ENCODE measurements at places on chromosomes 11 and 22.

DNA sequence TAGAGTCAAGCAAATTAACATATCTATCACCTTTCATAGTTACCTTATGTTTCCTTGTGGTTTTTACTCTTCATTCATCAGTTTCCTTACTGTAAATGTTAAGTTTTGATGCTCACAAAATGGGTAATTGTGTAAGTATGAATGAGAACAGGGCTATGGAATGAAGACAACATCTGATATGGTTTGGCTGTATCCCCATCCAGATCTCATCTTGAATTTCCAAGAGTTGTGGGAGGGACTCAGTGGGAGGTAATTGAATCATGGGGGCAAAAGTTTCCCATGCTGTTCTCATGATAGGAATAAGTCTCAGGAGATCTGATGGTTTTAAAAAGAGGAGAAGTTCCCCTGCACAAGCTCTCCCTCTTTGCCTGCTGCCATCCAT, 107.6 kb downstream of the CCDC34 start:
- DNase-seq = no peak

GRCh38 chr11:96319898-96320656, 22.9 kb downstream of the MAML2 start:
- DNase-seq = no peak

- DNase-seq = no peak
These were observed 108.8 kb downstream of the TTC28 start for GRCh38 chr22:28570696-28571373.

- DNase-seq = no peak
These were observed 41.2 kb upstream of the KLHL35 start for GRCh38 chr11:75474240-75474639.

GRCh38 chr22:33542153-33542552, 378.1 kb downstream of the LARGE1 start:
- DNase-seq = no peak

DNA sequence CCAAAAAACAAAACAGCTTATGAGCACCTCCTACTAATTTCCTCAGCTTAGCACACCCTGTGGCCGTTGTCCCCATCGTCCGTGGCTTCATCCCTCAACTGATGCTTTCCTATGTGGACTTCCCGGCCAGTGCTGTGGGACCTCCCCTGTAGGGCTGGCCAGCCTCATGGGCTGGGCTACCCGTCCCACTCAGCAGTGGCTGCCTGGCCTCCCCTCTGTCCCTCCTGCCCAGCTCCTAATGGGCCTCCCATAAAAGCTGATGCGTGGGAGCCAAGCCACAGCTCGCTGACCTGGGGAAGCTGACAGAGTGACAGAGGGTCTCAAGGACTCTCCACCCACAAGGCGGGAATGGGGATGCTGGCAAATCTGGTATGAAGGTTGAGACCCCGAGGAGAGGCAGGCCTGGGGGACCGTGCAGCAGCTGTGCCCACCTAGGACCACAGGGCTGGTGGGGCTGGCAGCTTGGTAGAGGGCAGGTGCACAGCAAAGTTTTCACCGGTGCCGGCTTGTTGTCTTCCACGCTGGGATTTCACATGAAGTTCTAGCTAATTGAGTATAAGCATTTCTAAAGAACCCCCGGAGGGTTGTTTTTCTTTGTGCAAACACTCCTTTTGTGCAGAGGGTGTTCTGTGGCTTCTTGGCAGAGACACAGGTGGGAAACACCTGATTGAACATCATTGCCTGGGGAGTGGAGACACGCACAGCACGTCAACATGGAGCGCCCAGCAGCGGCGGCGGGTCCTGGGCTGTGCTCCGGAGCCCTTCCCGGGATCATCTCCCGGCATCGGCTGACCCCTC, 23.2 kb downstream of the TBX1 start:
- DNase-seq = no peak

- DNase-seq = no peak
These were observed 8.3 kb downstream of the TPBGL start for GRCh38 chr11:75248924-75249256.

DNA sequence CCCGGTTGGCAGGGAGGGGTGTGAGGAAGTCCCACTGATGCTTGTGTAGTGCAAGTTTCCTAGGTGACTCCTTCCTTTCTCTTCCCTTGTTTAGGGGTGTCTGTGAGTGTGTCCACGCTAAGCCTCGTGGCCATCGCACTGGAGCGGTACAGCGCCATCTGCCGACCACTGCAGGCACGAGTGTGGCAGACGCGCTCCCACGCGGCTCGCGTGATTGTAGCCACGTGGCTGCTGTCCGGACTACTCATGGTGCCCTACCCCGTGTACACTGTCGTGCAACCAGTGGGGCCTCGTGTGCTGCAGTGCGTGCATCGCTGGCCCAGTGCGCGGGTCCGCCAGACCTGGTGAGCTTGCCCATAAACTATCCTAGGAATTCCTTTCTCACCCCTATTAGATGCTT, 10.4 kb downstream of the CCKBR start:
- DNase-seq = no peak

GRCh38 chr22:45207981-45208664, 32.6 kb downstream of the KIAA0930 start:
- DNase-seq = no peak

- DNase-seq = peak; percentile 63
These were observed 42.9 kb downstream of the PC start for GRCh38 chr11:66915046-66915832.

GRCh38 chr22:36819112-36819511, 2.3 kb upstream of the PVALB start:
- DNase-seq = no peak

DNA sequence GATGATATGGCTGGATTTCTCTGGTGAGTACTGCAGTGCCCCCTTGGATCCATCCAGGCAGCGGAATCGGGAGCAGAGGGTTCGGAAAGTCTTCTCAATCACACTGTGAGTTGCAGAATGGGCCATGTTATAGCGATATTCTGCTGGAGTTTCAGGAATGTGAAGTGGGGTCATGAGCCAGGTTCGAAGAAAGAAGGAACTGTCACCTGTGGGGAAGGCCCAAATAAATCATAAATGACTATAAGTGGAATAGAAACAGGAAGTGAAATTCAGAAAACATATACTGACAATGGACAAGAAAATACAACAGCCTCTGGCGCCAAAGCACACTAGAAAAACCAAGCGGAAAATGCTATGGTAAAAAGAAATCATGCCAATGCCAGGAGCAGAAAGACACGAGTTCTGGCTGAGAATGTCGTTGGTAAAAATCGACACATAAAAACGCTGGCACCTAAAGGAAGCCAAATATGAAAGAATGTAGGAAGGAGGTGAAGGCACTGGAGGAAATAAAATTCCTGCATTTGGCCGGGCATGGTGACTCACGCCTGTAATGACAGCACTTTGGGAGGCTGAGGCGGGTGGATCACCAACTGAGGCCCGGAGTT, 10.0 kb upstream of the AMBRA1 start:
- no peak for DNase-seq

DNA sequence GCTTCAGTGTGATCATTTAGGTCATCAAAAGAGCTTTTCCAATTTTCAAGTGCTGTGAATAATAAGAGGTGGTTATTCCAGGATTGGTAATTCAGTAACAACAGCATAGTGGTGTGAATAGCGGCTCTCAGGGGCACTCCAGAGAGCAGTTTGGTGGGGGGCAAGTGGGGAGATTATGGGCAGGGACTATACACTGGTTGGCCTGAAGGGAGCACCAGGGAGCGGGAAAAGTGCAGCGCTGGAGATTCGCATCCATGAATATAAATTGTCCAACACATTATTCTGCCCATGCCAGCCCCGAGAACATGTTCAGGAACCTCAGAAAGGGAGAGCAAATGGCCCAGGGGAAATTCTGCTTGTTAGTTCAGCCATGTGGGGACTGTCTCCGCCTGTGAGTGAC, 37.9 kb downstream of the OR6Q1 start:
- no peak for DNase-seq

DNA sequence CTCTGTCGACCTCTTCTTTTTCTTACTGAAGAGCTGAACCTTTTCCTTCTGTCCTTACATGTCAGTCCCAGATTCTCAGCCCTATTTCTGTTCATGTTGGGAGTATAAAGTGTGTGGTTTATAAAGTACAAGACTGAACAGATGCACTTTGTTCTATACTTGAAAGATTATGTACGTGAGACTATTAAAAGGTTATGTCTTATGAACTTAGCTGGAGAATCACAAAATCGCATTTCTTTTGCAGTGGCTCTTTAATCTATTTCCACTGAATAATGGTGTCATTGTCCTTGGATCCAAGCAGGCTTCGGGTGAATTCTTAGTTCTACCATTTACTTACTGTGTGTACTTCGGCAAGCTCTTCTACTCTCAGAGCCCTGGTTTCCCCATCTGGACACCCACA, 558.4 kb downstream of the TMEM135 start:
- no peak for DNase-seq

DNA sequence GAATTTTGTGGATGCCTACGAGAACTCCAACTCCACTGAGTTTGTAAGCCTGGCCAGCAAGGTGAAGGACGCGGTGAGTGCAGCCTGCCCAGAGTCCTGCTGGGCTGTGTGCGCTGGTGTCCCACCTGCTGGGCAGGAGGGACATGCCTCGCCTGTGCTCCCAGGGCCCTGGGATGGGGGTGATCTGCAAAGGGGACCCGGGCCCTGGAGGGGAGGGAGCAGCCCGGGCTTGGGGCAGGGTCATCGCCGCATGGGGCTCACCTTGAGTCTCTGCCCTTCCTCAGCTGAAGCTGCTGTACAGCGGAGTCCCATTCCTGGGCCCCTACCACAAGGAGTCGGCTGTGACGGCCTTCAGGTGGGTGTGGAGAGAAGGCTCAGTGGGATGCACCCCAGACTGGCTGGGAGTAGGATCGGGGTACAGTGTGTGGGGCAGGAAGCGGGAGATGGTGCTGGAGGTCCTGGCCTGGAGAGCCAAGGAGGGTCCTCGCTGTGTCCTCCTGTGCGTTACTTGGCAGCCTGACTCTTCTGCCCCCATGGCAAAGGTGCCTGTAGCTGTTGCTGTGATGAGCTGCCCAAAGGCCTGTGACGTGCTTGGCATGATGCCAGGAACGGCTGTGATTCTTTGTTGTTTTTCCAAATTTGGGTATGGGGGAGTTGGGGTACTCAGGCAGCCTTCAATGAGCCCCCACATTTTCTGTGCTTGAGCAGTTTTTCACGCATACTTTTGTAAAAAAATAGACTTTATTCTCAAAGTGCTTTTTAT, 29.2 kb downstream of the ST14 start:
- no peak for DNase-seq

DNA sequence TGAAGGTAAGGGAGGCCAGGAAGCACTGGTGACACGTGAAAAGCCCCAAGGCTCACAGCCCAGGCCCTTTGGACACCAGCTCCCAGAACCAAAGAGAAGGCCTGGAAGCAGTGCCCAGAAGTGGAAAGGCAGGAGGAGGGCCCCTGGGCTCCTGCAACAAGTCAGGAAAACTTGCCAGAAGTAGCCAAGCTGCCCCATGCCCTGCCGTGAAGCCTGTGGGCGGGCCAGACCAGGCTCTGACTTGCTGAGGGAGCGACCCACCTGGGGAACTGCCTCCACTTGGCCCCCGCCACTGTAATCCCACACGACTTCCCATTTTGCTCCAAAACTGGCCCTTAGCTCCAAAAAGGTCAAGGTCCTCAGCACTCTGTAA, 51.3 kb upstream of the ARFGAP3 start:
- DNase-seq = no peak

DNA sequence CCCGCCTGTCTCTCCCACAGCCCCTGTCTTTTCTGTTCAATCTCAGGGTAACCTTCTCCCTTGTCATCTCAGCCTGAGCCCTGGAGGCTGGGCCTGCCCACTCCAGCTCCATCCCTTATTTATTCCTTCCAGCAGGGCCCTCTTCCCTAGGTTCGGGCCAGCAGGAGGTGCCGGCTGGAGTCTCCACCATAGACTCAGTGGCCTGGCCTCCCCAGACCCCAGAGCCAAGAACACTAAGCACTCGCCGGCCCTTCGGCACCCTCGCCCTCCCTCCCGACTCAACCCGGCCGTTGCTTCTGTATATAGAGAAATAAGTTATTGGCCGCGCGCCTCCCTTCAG, 1.4 kb upstream of the RAB1B start:
- no peak for DNase-seq

DNA sequence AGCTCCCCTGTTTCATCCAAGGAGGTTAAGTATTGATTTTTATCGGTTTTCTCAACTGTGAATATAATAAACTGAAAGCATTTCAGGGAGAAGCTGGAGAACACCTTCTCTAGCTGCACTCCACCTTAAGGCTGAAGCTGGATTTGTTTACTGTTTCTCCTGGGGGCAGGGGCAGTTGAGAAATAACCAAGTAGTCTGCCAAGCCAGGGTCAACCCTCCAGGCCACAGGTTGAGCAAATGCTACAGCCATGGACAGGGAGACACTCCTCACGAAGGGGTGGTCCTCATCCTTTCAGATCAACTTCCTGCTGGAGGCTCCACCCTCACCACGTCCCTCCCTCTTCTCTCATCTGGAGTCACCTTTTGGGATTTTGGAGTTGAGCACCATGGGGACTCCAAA, at the start of gene TTC36:
Gene TTC36, plus strand, starts transcription at position 366 of the 400 bp plus-strand sequence. Its CDS starts 21 bp downstream, at position 387.
- no peak for DNase-seq

- no peak for DNase-seq
These were observed 37.7 kb upstream of the CD44 start for GRCh38 chr11:35101223-35101622.

DNA sequence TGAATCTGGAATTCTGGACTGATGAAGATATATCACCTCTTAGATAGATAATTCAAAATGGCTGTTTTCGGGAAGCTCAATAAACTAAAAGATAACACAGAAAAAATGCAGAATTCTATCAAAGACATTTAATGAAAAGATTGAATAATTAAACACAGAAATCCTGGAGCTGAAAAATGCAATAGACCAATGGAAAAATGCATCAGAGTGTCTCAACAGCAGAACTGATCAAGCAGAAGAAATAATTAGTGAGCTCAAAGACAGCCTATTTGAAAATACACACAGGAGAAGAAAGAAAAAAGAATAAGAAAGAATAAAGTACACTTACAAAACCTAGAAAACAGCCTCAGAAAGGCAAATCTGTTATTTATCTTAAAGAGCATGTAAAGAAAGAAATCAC, 356.4 kb upstream of the B3GAT1 start:
- DNase-seq = no peak

DNA sequence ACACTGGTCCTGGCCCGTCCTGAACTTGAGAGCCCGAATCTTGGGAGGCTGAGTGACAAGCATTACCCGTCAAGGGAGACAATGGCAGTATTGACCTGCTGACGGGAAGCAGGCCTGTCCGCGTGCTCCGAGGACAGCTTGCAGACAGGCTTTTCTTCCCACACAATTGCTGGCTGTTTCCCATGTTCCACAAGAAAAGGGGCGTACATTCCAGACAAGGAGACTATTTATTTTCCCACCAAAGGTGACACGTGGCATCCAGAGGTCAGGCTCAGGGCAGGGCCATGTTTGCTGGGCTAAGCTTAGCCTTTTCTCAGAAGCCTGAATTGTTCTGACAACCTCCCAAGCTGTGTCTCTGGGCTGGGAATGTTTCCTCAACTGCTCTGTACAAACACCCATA, 86.9 kb upstream of the SPON1 start:
- DNase-seq = no peak

- no peak for DNase-seq
These were observed 100.4 kb downstream of the ARL14EP start for GRCh38 chr11:30423279-30423648.

DNA sequence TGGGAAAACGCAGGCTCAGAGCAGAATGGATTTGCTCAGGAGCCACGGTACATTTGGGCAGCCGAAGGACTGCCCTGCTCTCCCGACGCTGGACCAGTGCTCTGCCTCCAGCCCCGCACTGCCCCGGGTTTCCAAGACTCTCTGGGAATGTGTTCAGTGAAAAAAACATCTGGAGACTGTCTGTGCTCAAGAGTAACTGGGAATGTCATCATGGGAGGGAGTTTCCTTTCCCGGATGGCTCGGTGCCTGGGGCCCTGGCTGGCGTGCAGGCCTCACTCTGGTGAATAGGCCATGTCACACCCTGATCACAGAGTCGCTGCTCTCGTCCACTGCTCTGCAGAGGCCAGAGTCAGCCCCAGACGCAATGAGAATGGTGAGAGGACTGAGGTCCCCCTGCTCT, 9.8 kb upstream of the APOL6 start:
- DNase-seq = no peak
